ENCODE measurements at places on chromosomes 6 and 20.

DNA sequence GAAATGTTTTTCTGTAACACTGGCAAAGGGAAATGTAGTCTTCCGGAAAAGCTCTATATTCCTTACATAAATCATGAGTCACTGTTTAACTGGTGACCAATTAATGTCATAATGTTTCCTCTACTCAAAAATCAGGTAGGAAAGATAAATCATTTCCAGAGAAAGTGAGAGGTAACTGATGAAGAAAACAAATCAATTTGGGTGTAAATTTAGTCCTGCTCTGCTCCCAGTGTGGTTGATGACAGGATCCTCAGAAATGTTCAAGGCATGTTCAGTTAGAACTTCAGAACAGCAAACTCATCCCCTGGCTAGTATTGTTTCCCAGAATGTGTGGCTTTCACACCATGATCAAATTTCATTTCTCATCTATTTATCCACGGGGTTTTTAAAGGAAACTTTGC is 38.8 kb upstream of the SPACA1 start:
- DNase-seq: no peak

DNA sequence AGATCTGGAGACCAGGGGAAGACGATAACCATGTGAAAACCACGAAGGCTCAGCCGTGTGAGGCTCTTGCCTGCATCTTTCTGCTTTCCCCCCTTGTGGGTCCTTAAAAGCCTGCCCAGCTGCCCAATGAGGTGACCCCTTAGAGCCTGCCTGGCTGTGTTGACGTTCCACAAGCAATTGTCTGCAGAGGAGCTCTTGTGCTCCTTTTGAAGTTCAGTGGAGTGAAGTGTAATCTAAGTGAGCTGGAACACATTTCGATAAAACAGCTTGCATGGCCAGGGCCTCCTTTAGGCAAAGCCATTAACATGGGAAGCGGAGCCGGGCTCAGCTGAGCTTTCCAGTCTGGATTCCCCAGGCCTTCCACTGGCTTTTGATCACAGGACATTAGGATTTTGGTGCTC is 27.3 kb upstream of the TCP11 start:
- DNase-seq: no peak

DNA sequence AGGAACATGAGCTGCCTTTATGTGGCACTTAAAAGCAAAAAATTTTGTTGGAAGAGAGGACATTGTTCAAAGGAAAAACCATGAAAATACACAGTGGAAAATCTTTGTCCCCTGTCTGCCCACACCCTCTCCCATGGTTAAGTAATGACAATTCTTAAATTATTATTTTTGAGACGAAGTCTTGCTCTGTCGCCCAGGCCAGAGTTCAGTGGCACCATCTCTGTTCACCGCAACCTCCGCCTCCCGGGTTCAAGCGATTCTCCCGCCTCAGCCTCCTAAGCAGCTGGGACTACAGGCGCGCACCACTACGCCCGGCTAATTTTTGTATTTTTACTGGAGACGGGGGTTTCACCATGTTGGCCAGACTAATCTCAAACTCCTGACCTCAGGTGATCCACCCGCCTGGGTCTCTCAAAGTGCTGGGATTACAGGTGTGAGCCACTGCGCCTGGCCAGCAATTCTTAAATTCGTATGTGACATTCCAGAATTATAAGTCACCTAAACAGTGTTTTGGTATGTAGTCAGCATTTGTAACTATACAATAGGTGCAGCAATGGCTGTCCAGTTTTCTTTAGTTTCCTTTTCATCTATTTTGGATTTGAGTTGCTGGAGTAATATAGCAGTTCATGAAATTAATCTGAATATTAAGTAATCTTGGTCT is 636 bp upstream of the SSR1 start:
- DNase-seq: no peak

DNA sequence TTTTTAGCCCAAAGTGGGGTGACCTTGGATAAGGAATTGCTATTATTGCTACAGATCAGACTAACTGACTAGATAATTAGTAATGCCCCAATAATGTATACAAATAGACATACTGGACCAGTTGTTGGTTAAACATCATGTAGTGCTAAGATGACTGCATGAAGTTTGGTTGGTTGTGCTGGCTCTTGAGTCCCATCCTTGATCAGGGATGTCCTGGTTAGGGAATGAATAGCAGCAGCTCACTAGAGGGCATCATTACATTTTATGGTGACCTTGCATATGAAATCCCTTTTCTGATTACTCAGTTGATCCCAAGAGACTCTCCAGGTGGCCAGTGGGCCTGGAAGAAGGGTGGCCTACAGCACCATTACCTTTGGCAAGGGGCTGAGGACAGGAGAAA is 10.9 kb downstream of the TPBG start:
- DNase-seq: no peak
